ENCODE measurements at places on chromosomes 2 and 18.

DNA sequence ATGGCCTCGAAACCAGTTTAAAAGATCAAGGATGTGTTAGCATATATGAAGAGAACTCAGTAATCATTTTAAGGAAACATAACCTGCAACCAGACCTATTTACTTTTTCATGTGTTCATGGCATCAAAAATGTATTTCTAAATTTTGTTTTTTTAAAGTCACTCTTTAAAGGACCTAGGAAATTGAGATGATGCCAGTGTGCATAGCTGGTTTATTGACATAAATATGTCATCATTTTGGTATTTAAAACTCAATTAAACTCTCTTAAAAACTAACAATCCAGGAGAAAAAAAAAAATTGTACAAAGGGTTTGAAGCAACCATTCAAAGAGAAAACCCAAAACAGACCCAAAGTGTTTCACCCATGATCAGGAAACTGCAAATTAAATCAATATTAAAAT lies 198.9 kb upstream of the RND3 start:
- DNase-seq, result no peak

GRCh38 chr2:232336981-232337720 lies 41.4 kb upstream of the ALPP start:
- DNase-seq, result no peak

- no peak for DNase-seq
Measured at GRCh38 chr2:71071681-71072398, 3.4 kb downstream of the NAGK start.

DNA sequence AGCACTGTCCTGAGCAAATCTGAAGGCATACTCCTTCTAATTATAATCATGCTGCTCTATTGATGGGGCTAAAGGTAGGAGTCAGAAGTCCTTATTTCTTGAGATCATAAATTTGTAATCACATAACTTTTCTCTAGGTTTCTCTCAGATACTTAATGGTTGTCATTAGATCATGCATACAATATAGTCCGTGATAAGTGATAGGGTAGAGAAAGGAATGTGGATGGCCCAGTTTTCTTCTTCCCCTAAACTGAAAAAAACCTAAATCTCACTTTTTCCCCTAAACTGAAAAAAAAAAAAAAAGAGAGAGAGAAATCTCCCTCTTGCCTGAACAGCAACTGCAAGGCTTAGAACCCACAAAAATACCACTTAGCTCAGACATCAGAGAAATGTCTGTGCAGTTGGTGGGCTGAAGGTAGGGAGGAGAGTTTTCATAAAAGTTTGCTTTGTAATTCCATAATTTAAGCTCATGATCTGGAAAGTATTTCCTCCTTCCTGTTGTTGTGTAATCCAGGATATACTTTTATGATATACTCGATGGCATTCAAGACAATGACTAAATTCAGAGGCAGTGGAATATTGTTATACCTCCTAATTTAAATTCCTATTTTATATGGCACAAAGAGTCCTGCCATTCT lies 79.3 kb upstream of the ITPRID2 start:
- DNase-seq, result no peak

- DNase-seq, result no peak
Measured at GRCh38 chr2:191010887-191011885, 2.8 kb downstream of the STAT1 start.

GRCh38 chr2:203830304-203831055 lies 37.1 kb upstream of the CTLA4 start:
- no peak for DNase-seq

GRCh38 chr18:50950626-50951025 lies 17.2 kb upstream of the ELAC1 start:
- no peak for DNase-seq

DNA sequence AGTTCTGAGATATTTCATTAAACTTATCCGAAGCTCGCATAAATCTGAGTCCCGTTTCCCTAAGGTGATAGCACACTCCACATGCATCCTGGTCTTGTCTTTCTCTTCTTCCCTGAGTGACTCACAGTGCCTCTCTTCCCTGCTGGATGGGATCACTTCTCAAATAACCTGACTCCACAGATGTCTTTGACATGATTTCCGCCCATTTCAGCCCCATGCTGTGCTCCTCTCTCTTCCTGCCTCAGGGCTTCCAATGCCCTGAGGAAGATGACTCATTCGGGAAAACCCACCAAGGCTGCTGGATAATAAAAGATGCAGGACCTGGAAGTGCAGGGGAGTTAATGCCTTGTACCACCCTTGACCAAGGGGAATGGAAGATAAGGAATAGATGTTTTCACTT lies 441.7 kb upstream of the SOX11 start:
- no peak for DNase-seq

- DNase-seq, result peak; percentile 28
Measured at GRCh38 chr2:206275312-206276055, 1.0 kb downstream of the ZDBF2 start.

- no peak for DNase-seq
Measured at GRCh38 chr2:162487816-162488215, 143.9 kb downstream of the GCA start.

GRCh38 chr18:9150121-9150520 lies 13.5 kb downstream of the ANKRD12 start:
- no peak for DNase-seq

DNA sequence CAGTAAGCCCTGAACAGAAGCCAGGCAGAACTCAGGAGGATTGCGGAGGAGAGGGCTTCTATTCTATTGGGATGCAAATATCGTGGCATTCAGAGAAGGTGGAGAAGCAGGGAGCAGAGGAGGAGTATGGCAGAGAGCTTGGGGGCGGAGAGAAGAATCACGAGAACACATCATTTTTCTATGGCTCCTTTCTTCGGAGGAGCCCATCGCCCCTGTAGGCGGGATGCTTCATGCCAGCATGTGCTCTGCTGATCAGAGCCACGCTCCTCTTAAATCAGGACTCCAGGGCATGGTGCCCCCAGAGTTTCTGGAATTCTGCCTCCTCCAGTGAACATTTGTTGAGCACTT lies 71.1 kb downstream of the CIB4 start:
- DNase-seq, result no peak

DNA sequence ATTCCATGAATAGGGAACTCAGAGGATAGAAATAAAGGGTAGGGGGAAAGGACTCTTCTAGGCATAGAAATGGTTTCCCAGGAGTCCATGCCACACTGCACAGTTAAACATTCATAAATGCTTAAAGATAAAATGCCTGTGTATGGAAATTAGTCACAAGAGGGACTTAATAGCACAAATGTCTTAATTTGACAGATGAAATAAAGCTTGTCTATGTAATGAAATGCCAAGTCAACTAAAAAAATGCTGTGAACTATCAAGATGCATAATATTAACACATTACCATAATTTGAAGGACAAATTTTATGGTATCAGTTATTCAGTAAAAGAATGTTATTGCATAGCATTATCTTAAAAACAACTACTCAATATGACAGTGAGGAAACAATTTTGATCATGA lies 553.2 kb upstream of the NETO1 start:
- no peak for DNase-seq

DNA sequence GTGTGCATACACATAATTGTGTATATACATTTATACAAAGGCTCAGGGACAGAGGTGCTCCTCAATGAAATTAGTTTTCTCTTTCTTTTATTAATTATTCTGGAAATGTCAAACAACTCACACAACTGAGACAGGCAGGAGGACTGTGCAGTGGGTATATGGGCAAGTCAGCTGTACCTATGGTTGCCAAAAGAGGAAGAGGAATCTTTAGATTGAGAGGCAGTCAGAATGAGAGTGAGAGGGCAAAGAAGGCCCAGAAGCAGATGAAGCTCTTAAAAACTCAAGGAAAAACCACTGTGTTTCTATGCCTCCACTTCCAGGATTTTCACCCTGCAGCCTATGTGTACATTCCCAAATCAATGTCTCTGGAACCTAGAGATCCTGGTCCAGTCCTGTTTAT lies 79.1 kb downstream of the CACNB4 start:
- no peak for DNase-seq

DNA sequence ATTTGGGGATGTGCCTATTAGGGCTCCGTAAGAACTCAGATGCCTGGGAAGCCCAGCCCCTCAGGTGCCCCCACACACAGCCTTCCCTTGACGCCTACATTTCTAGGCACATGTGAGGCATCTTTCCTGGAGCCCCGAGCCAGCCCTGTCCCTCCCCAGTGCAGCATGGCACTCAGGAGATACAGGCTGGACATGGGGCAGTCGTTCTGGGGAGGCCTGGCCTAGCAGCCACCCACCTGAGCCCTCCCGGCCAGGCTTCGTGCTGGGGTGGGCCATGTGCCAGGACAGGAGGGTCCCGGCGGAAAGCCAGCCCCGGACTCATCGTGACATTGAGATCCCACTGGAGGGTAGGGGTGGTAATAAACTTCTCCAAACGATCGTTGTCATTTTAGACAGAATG lies 15.2 kb downstream of the BOK start:
- no peak for DNase-seq

- no peak for DNase-seq
Measured at GRCh38 chr2:45826884-45827635, 175.6 kb downstream of the PRKCE start.

- no peak for DNase-seq
Measured at GRCh38 chr2:75820693-75821092, 110.0 kb upstream of the GCFC2 start.

DNA sequence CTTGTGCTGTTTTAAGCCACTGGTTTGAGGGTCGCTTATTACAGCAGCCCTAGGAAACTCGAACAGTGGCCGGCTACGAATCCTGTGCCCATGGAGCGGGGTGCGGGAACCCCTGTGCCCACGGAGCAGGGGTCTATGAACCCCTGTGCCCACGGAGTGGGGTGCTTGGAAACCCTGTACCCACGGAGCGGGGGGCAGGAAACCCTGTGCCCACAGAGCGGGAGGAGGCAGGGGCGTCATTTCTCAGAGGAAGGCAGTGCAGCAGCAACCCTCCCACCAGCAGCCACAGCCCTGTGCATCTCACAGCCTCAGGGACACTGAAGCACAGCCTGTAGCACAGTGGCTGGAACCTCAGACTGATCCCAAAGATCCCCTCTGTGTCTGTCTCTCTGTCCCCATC lies 34.2 kb upstream of the GPC1 start:
- no peak for DNase-seq

GRCh38 chr2:146817613-146818012 lies 1027.2 kb upstream of the ACVR2A start:
- DNase-seq, result no peak

DNA sequence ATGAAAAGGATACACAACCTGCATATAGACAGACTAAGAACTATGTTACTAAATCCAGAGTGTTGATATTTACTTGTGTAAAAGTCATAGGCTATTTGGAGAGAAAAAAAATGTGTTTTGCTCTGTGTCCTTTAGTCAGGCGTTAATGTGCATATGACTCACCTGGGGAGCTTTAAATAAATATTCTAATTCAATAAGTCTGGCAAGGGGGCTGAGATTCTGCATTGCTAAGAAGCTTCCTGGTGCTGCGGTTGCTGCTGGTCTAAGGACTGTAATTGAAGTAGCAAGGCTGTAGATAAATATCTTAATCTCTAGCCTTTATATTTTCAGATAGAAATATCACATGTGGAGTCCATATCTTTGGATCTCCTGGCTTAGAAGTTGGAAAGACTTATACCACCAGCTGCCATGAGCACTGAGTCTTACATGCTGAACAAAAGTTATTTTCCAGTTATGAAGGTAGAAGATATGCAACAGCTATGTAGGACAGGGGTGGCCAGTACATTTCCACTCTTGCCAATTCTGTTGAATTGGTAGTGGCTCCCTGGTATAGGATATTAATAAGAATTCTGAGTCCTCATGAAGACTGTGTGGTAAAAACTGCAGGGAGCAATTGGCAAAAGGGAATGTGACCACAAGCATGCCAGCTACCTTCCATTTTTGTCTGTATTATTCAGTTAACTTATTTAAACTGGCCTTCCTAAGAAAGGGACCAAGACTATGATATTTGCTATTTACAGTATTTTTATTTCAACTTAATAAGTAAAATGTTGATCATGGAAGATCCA lies 4.8 kb downstream of the SPAG16 start:
- DNase-seq, result no peak

- no peak for DNase-seq
Measured at GRCh38 chr18:9863282-9863681, 22.5 kb upstream of the TXNDC2 start.

GRCh38 chr2:3442185-3442584 lies 62.7 kb downstream of the TRAPPC12 start:
- no peak for DNase-seq

DNA sequence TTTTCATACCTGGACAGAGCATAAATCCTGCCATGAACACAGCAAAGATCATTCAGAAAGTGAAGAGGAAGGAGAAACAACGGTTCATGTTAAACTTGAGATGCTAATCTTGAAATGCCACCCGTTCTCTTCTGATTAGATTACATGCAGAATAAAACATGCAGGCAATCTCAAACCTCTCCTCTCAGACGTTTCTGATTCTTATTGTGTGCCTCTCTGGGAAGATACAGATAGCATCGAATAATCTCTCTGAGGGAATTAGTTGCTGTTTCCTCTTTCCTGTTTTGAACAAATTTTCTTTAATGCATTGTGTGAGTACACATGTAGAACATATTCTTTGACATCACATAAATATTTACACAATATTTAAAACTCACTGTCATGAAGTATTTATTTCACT lies 313.4 kb downstream of the PRKCE start:
- DNase-seq, result no peak

- DNase-seq, result peak; percentile 61
Measured at GRCh38 chr2:119476301-119477112, 44.9 kb downstream of the TMEM37 start.

DNA sequence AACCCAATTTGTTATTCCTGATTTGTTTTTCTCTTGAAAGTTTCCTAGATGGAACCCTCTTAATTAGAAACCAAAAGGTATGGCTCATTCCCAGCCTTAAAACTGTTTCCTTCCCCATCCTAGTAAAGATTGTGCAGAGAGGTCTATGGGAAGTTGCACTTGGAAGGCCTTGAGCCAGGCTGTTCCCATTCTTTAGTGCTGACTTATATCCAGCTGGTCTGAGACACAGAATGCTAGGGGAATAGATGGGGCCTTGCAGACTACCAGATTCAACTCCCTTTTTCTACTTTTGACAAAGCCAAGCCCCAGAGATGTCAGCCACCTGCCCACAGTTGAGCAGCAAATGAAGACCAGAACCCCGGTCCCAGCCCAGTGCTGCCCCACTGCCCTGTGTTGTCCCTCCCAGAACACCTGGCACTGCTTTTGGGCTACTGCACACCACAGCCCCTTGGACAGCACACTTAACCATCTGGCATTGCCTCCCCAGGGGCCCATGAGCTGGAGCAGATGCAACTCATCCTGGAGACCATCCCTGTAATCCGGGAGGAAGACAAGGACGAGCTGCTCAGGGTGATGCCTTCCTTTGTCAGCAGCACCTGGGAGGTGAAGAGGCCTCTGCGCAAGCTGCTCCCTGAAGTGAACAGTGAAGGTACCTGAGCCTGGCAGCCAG lies 98.2 kb downstream of the MRO start:
- DNase-seq, result no peak

DNA sequence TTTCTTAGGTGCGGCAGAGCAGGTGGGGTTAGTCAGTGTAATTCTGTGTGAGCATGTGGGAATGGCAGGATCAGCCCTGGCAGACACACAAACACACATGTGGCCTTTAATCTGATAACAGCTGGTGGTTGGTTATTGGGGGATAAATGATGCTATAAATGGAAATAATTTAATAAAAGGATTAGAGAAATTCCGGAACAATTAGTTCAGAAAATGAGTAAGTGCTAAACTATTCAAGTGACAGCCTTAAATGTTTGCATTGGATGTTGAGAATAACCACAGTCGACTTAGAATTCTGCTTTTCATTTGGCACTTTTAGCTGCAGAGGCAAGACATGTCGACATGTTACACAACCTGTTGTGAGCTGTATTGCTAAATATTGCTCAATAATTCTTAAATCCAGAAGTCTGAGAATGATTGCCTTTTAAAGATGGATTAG lies 7.2 kb downstream of the SMYD1 start:
- DNase-seq, result no peak
